ENCODE measurements at places on chromosomes 6 and 20.

DNA sequence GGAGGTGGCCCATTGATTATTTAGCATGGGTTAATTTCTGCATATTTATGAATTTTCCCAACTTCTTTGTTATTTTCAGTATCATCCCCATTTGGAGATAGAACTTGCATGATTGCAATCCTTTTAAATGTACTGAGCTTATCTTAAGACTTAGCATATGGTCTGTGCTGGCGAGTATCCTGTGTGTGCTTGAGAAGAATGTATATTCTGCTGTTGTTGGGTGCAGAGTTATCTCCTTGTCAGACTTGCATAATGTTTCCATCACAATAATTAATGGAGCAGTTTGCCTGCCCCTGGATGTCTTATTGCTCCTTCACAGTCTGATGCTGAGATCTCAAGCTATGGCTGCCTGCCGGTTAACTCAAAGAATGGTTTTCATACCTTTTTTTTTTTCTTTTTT lies 112.6 kb downstream of the CDYL start:
- DNase-seq = no peak

- no peak for DNase-seq
Measured at GRCh38 chr20:30286157-30286556, 971.3 kb upstream of the DEFB115 start.

GRCh38 chr6:150800674-150801314 lies 64.7 kb upstream of the MTHFD1L start:
- no peak for DNase-seq

- no peak for DNase-seq
Measured at GRCh38 chr6:148082696-148083095, 259.9 kb upstream of the SASH1 start.

GRCh38 chr6:3350252-3350796 lies 91.6 kb downstream of the PSMG4 start:
- no peak for DNase-seq

DNA sequence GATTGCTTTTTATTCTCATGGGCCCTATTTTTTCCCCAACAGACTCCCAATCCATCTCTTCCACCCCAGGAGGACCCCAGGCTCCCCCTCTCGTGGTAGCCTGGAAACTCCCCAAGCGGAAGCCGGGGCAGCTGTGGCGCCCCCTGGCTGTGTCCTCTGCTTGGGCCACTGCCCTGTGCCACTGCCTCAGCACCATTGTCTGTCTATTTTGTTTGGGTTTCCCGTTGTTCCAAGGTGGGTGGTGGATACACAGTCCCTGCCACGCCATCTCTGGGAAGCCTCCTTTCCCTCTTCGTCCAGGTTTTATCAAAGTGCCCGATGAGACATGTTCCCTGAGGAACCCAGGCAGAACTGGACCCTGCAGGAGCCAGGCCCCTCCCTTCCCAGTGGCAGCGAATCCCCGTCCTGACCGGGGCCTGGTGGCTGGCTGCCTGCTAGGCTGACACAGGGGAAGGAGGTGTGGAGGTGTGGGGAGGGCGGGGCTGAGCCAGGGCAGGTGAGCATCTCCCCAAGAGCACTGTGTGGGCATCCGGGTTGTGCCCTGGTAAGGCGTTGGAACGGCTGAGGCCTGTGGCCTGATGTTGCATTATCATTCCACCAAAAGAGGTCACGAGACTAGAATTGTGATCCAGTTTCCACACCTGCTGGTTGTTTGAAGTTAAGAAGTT lies 228.2 kb downstream of the CDH4 start:
- DNase-seq = no peak

DNA sequence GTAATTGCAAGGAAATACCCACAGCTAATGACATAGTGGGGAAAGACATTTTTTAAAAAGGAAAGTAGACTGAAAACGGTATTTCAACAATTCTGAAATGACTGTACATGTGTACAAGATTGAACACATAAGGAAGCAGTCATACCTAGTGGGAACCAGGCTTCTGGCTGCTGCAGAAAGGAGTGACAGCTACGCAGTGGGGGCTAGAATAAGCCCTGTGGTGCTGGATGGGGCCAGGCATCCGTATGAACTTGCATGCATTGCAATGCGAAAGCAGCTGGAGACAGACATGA lies 54.9 kb upstream of the GPR31 start:
- no peak for DNase-seq

DNA sequence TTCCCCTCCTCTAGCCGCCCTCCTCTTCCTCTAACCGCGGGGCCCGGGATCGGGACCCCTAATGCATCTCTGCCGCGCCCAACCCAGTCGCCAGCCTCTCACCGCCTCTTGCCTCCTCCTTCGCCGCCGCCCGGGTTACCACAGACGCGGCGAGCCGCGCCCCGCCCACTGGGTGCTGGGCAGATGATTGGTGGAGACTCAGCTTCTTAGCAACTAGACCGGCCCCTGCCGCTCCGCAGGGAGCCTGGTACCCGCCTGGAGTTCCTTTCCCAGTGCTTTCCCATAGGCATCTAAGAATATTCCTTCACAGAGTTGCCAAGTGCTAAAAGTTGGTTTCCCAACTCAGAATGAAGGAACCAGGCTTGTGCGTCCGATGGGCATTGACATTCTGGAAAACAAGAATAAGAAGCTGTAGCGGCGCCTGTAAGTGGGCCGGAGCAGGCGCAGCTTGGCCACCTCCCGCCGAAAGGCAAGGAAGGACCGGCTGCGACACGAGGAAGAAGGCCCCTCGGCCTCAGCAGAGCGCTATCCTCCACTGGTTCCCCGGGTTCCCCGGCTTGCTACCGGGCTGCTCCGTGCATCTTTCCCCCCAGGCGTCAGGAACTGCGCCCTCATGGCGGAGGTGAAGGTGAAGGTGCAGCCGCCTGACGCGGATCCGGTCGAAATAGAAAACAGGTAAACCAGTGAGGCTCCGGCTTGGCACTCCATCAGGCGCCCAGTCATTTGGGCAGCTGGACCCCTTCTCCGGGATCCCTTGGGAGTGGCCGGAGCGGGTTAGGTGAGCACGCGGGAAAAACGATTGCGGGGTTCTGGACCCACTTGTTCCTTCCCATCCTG lies at the start of the genes DZANK1 and POLR3F:
DZANK1 (minus strand) TSS at position 137 of the 837 bp plus-strand sequence. CDS start 1,672 bp downstream, outside the sequence.
POLR3F (plus strand) TSS at position 497 of the 837 bp plus-strand sequence; CDS start at position 614, 117 bp downstream.
- peak; percentile 97 for DNase-seq

GRCh38 chr20:17957505-17958363 lies 10.9 kb downstream of the SNX5 start:
- DNase-seq = peak; percentile 49

- no peak for DNase-seq
Measured at GRCh38 chr20:58639182-58640146, 11.6 kb upstream of the STX16 start.
